ENCODE measurements at places on chromosomes 4 and X.

- no peak for DNase-seq
Measured at GRCh38 chr4:184313058-184313581, 95.4 kb upstream of the ENPP6 start.

DNA sequence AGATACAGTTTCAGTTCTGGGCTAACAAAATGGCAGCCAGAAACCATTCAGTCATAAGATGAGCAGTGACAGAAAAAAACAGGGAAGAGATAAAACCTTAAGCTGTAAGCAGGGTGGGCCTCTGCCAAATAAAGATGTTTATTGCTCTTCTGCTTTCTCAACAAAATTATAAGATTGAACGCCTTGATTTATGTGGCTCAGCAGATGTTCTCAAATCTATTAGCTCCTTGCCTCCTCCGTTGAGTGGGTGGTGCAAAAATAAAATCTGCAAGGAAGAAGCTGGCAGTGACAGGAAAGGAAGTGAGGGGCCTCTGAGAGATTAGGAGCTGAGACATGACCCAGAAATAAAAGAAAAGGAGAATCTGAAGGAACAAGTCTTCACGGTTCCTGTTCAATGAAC lies 206.6 kb downstream of the PTTG2 start:
- DNase-seq = no peak

DNA sequence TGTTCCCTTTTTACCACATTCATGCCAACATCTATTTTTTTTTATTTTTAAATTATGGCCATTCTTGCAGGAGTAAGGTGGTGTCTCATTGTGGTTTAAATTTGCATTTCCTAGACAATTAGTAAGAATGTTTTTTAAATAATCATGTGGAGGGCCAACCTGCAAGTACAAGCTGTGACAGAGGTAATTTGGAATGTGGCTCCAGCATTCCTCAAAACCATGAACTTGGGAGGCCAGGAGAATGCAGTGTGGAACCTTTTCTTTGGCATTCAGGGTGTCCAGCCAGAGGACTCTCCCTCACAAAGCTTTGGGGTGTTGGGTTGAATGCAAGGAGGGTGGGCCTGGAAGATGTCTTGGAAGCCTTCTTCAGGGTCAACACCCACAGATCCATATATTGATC lies 7.3 kb upstream of the TMEM185A start:
- DNase-seq = no peak

- no peak for DNase-seq
Measured at GRCh38 chr4:166003811-166004210, 130.8 kb downstream of the TLL1 start.

DNA sequence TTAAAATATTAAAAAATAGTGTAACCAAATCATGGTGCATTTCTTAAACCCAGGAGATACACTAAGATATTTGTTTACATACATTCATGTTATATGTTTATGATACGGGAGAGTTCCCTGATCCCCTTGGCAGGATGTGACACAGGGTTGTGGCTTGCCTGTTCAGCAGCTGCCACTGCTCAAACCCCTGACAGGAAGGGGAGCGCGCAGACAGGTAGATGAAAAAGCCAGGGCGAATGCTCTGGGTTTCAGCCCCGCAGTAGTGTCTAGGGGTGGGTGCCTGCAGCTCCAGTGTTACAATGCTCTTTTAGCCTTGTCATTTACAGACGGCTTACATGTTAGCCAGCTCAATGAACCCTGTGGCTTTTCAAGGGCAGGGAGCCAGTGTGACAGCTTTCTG lies 1343.8 kb upstream of the IGFBP7 start:
- no peak for DNase-seq

All from stimulated activated CD8-positive, alpha-beta memory T cell treated with anti-CD3 and anti-CD28 coated beads, Interleukin-2, amount 100 ng/mL, for 1 hour (primary cell).